ENCODE measurements at places on chromosomes 4 and X.

- DNase-seq: no peak
These were observed 49.3 kb upstream of the PGRMC1 start for GRCh38 chrX:119186763-119187162.

GRCh38 chr4:8938623-8939022 lies 67.0 kb upstream of the HMX1 start:
- no peak for DNase-seq

- DNase-seq: no peak
These were observed 150.1 kb downstream of the KLF8 start for GRCh38 chrX:56382278-56382677.

DNA sequence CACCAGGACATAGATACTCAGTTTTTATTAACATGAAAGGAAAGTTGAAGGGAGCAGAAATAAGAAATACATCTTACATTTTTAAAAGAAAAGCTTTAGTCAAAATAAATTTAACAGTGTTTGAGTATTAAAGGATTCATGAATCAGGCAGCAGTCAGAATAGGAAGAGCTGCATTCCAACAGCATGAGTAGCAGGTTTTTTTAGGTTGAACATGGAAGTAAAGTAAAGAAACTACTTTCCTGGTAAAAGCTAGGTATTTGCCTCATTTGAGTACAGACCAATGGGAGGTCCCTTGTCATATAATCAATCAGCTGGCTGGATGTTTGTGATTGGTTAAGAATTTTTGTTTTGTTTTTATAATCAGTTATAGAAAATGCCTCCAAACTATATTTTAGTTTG lies 645.9 kb upstream of the INTU start:
- DNase-seq: no peak

GRCh38 chr4:23373261-23373660 lies 516.6 kb downstream of the PPARGC1A start:
- no peak for DNase-seq

- DNase-seq: no peak
These were observed 64.3 kb downstream of the RASL11B start for GRCh38 chr4:52926196-52926974.

- DNase-seq: no peak
These were observed 249.4 kb downstream of the ARHGAP10 start for GRCh38 chr4:147981305-147981704.

GRCh38 chrX:133726642-133727041 lies 258.8 kb downstream of the GPC3 start:
- DNase-seq: no peak

- no peak for DNase-seq
These were observed 184.7 kb upstream of the ZCCHC13 start for GRCh38 chrX:74119016-74119910.

DNA sequence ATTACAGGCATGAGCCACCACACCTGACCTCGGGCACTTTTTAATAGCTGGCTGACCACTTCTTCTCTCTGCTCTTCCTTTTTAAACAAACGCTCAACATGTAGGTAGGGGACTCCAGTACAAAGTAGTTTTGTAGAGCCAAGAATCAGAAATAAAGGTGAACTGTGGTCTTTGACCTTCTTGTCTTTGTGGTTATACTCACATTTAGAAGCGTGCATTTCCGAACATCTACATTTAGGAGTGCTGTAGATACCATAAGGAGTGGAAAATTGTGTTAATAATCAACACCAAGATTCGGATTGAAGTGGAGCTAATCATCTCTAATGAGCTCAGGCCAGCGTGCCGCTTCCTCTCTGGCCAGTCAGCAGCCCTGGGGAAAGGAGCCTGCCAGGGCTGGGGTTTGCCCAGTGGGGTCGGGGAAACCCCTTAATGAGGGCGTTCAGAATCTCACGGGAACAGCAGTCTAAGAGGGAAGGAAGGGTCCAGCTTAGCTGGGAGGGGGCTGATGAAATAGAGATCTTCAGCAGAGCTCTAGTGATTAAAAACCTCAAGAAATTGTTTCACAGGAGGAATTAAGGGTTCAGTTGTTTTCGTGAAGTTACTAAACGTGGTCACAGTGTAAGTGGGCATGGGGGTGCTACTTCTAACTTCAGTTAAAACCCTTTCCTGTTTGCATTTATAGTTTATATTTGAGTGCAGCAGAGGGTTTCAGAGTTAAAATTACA lies 81.2 kb downstream of the GAB1 start:
- no peak for DNase-seq

DNA sequence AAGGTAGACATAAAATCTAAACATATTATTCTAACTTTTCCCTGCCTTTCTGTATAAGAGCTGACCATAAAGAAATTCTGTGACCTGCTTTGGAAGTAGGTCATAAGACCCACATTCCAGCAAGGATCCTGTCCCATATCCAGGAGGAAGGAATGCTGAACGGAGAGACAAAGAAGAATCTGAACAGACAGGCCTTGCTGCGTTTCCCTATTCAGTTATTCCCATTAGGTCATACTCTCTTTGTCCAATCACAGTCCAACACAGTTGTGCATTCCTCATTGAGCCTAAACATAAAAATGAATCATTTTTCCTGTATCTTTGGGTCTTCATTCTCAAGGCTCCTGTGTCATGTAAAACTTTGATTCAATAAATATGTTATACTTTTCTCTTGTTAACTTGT lies 287.6 kb upstream of the TAPT1 start:
- no peak for DNase-seq

- no peak for DNase-seq
These were observed 75.9 kb downstream of the SPATA18 start for GRCh38 chr4:52126966-52127365.

- DNase-seq: no peak
These were observed 114.0 kb downstream of the EFNB1 start for GRCh38 chrX:68942840-68943239.

DNA sequence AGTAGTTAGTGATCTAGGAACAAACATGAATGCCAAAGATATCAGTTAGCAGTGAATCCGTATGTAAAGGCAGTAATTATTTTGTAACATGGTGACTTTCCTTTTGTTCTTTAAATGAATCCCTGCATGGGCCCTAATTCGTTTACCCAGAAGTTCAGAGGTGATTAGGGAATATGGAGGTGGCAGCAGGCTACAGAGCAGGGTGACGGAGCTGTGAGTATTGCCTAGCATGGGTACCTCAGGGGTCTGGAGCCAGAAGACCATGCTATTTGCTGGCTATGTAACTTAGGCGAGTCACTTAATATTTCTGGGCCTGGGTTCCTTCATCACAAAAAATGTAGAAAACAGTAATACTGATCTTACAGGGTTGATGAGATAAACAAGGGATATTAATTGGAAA lies 184.9 kb downstream of the ENOX2 start:
- no peak for DNase-seq

- no peak for DNase-seq
These were observed 125.5 kb downstream of the C4orf51 start for GRCh38 chr4:145805490-145805889.

DNA sequence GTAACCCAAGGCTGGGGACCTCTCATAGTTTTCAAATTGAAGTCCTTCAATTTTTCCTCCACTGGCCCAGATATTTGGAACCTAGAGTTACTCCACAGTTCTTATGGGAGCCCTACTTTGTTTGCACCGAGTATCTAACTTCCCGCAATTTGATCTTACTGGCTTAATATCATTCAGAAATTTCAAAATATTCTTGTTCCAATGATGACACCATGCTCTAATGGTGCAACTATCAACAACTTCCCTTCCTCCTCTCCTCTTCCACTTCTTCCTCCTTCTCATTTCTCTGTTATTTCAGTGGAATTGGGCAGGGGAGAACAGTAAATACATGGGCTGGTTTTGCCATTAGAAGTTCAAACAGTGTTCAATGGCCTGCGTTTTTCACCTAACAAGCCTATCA lies 20.2 kb downstream of the PDCL2 start:
- no peak for DNase-seq

- DNase-seq: no peak
These were observed 109.9 kb upstream of the FAM47C start for GRCh38 chrX:36898301-36898700.

DNA sequence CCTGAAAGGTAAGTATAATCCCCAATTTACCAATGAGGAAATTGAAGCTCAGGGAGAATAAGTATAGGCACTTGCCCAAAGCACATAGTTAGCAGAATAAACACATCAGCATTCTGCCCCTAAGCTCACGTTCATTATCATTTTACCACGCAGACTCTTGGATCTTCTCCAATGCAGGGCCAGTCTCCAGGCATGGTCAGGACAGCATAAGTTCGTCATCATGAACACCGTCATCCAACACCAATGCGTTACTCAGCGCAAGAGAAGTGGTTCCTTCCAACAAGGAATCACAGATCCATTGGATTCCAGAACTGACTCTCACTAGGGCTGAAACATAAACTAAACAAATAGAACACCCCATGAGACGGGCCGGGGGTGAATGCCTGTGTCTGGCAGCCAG lies 86.5 kb upstream of the GPM6B start:
- DNase-seq: no peak

- no peak for DNase-seq
These were observed 67.8 kb upstream of the SOD3 start for GRCh38 chr4:24727390-24728224.

DNA sequence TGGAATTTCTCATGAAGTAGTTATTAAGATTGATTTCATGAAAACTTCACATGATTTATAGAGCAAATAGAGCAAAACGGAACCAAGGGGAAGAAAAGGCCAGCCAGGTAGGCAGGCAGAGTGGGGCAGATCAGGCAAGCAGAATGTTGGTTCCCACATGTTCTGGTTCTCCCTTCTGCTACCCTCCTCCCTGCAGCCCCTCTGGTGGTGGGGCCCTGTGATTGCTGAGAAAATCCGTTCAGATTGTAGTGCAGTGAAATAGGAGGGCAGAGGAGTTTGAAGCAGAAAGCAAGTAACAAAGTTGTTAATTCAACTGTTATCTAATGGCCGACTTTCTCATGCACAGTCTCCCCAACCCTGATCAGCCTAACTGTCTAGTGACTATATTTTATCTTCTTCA lies 185.3 kb downstream of the MID1IP1 start:
- no peak for DNase-seq

GRCh38 chr4:181548873-181549575 lies 694.2 kb upstream of the TENM3 start:
- no peak for DNase-seq

DNA sequence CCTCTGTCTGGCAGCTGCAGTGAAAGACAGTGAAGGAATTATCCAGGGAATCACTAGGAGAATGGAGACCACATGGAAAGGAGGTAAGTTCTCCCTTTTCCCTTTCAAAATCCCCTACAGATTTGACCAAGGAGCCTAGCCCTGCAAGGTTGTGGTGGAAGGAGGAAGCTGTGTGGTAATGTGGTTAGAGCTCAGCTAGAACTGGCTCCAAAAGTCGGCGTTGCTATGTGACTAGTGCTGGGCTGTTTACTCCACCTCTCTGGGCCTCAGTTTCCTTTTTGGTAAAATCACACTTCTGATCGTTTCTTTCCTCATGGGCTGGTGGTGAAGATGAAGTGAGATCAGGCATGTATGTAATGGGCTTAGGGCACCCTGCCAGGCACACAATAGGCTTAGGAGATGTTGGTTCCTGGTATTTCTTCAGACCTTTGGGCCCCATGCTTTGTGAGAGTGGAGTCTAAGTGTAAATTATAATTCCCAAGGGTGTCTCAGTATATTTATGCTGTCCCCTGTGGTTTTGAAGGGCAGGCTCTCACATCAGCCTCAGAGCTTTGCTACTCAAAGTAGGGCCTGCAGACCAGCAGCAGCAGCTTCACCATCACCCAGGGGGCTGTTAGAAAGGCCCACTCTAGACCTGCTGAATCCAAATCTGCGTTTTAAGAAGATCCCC lies 183.7 kb upstream of the BCOR start:
- no peak for DNase-seq

DNA sequence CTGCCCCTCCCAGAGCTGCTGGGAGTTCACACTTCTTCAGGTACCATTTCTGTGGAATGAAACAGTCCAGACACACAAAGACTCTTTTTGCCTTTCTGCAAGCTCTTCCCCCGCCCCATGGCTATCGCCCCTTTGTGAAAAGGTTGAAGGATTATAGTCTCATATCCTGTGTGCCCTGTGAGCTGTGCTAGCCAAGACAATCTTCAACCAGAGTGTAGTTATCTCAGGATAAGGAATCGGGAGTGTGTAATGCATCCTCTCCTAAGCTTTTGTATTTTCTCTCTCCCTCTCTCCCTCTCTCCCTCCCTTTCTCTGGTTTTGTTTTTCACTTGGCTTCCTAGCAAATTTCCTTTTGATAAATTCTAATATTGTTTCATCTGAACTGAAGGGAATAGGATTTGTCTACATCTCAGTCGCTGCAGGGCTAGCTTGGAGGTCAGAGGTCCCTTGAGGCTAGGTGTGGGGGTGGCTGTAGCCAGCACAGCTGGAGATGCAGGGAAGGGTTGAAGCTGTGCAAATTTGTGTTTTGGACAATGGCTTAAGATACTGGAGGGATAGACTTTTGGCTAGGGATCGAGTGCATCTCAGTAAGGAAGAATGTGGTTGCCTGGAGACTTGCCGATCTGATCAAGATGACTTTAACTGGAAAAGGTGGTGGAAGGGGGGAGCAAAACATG lies 74.6 kb upstream of the NALF2 start:
- DNase-seq: no peak

GRCh38 chr4:10671366-10671765 lies 13.2 kb downstream of the CLNK start:
- DNase-seq: no peak

DNA sequence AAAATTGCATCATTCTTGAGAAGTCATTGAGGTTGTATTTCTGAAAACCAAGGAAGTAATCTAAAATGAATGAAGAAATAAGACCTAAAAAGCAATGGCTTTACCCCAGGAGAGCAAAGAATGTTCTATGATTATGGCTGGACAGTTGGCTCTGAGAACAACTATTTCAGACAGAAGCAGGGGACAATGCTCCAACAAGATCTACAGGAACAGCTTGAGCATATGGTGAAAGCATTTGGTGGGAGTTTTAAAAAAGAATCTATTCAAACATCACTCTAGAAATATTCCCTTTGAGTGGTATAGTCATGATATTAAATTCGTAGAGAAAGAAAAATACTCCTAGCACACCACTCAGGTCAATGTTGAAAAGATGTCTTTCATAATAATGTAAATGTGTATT lies 26.7 kb downstream of the DYNLT3 start:
- no peak for DNase-seq

DNA sequence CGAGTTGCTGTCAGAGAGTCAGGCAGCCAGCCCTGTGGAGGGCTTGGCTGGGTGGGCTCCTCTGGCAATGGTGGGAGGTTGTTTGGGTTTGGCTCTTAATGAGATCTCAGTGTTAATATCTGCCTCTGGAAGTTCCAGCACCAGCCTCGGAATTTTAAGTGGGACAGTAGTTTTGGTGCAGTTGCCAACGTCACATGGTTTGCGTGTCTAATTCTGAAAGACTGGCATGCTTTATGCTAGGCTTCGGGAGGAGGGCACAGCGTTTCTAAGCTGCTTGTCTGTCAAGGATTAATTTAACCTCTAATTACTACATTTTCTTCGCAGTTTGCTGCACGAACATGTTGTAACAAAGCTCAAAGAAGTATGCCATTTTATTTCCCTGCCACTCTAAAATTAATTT lies 9.2 kb downstream of the MAMLD1 start:
- no peak for DNase-seq

- DNase-seq: no peak
These were observed 782.9 kb upstream of the FTHL17 start for GRCh38 chrX:31854716-31855115.

All from T-helper 17 cell (primary cell).